Cerebellar cortex (tissue), 1 donor: ENCODE measurements at places on chromosomes 1 and 21.

- DNase-seq: no peak
Measured at GRCh38 chr1:24071941-24072340, 40.0 kb downstream of the MYOM3 start.

GRCh38 chr1:36836196-36836883, 198.0 kb downstream of the GRIK3 start:
- DNase-seq: no peak

DNA sequence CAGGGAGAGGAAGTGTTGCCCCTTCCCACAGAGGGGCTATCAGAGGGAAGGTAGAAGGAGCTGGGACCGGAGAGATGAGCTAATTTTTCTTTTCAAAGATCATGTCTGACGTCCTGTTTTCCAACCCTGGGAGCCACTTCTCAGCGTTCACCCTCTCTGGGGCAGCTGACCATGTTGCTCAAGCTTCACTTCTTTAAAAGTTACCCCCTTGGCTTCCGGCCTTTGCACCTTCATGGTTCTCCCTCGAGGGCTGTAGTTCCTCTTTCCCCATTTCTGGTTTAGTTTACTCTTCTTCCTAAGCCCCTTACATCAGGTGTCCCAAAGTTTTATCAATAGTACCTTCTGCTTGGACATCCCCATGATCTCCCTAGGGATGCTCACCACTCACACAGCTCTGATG, 23.8 kb upstream of the CSF1 start:
- DNase-seq: no peak

- no peak for DNase-seq
Measured at GRCh38 chr1:41791667-41792484, 126.8 kb downstream of the HIVEP3 start.

DNA sequence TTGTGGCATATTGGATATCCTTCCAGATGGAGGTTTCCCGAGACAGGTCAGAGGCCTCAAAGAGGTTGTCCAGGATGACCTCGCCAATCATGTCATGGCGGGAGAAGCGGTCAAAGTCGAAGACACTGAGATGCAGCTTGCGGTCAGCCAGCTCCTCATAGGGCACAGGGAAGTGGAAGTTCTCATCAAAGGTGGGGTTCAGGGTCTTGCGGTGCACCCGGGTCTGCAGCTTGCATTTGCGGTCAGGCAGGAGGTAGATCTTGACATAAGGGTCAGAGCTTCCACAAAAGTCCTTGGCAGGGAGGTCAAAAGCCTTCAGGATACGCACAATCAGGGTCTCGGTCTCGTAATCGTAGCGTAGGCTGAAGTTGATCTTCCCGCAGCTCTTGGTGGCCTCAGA, 16.2 kb downstream of the SYT6 start:
- DNase-seq: no peak

DNA sequence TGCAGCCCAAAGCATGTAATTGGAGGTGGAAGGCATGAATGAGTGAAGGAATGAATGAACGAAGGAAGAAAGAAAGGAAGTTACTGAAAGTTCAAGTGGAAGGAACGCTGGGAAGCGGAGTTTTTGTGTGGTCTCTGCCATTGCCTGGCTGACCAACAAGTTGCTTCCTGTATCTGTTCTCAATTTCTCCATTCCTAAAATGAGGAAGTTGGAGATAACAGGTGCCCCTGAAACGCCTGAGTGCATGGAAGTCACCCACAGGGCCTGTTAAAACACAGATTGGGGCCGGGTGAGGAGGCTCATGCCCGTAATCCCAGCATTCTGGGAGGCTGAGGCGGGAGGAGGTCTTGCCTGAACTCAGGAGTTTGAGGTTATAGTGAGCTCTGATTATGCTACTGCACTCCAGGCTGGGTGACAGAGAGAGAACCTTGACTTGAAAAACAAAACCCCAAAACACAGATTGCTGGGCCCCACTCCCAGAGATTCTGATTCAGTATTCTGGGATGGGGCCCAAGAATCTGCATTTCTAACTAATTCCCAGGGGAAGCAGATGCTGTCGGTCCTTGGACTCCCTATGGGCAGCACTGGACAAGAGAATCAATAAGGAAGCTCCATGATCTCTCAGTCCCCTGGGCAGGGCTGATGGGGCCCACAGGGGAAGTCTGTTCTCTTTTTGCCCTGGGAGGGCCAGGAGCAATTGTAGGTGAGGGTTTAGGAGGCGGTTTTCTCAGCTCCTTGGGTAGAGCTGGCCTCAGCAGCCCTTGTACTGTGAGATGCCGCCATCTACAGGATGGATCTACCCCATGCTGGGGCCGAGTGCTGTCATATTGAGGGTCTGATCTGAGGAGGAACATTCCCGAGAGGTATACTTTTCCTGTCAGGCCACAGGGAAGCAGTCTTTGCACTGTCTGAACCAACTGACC, 3.3 kb upstream of the CNR2 start:
- peak; percentile 73 for DNase-seq

- no peak for DNase-seq
Measured at GRCh38 chr1:56061824-56062223, 517.5 kb downstream of the PLPP3 start.

DNA sequence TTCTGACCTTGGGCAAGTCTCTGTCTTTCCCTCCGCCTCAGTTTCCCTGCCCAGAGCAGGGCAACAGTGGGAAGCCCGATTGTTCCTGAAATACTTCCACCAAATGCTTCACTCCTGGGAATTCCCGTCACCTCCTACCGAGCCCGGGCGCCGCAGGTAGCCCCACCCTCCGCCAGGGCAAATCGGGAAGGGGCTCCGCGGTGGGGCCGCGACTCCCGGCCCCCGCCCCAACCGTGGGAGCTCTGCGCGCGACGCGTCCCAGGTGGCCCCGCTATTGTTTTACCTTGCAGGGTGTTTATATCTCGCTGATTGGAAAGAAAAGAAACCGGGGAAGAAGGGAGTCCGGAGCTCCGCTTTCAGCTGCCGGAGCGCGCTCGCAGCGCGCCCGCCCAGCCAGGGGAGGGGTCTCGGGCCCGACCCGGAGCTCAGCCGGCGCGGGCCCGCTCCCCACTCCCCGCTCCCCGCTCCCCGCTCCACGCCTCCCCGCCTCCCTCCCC, 407 bp downstream of the IGSF3 start:
- DNase-seq: no peak

DNA sequence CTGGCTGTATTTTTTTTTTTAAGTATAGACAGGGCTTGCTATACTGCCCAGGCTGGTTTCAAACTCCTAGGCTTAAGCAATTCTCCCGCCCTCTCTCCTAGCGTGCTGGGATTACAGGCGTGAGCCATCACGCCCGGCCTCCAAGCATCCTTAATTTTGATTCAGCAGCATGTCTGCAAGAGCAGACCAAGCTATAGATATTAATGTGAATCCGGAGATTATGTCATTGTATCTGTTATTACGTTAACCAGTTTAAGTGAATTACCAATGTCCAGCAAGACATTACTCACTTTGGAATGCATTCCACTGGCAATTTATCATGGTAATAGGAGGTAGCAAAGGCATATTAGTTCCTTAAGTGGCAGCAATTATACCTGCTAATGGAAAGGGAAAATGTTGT, 179.7 kb downstream of the CHRM3 start:
- no peak for DNase-seq

- DNase-seq: no peak
Measured at GRCh38 chr1:181134543-181135436, 46.3 kb downstream of the IER5 start.

DNA sequence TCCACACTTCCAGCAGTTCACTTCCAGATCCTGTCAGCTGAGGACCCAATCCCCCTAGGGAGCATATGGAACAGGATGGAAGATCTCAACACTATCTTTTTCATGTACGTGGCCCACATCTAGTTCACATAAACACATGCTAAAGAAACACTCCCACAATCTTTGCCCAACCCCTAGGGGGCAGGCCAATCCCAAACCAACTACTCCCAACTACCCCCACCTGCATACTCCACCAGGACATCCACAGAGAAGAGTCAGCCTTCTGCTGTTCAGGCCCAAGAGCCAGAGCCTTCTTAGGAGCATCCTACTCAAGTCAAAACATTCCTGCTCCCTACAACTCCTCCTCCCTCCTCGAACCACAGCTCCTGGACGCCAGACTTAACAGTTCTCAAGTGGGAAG, 5.6 kb upstream of the SLC5A9 start:
- DNase-seq: no peak

GRCh38 chr1:57282411-57282810, 141.4 kb downstream of the DAB1 start:
- DNase-seq: no peak

DNA sequence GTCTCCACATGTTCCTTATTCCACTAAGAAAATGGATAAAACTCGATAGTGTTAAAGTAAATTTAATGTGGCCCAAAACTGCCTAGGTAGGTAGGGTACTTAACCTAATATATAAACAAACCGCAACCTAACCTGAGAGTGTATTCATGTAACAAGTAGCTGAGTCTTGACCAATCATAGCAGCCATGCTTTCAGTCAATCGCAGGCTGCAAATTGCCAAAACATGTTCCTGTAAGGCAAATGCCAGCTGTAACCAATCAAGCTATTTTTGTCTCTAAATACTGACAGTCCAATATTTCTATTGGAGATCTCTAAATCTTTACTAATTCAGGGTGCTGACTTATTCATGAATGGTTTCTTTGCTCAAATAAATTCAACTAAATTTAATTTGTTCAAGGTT, 3.1 kb upstream of the HMGCS2 start:
- DNase-seq: no peak

- no peak for DNase-seq
Measured at GRCh38 chr1:2416403-2416802, 4.0 kb upstream of the PEX10 start.

GRCh38 chr1:19750101-19750881, 49.4 kb downstream of the TMCO4 start:
- DNase-seq: no peak

GRCh38 chr21:29534448-29534847, 235.7 kb downstream of the BACH1 start:
- DNase-seq: no peak

GRCh38 chr1:160148121-160148520, 3.3 kb upstream of the ATP1A4 start:
- DNase-seq: no peak

DNA sequence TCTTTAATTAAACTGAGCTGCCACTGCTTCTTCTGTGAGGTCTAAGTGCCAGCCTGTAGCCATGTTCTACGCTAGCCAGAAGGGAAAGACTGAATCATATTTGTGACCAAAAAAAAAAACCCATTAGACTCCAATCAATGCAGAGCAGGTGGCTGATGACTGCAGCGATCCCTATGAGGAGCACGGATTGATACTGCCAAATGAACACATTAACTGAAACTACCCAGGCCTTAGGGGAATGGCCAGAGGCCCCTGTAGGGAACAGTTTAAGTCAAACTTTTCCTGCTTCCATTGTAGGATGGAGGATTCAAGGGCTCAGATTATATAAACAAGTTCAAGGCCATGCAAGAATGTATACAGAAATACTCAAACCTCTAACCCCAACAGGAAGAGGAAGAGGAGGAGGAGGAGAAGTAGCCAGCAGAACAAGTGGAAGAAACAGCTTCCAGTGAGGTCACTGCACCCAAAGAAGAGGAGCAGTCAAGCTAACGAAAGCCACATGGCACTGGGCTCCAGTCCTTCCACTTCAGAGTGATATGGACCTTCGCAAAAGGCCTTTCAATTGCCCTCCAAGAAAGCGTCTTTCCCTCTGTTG, 328.3 kb downstream of the SMYD3 start:
- no peak for DNase-seq

- DNase-seq: no peak
Measured at GRCh38 chr1:87203904-87204303, 124.8 kb upstream of the LMO4 start.

GRCh38 chr1:244964112-244964971, 100.0 kb upstream of the HNRNPU start:
- peak; percentile 56 for DNase-seq
